Mucosa of descending colon (tissue), 3 donors: ENCODE measurements at places on chromosomes 1 and 21. TPM values are rescaled to one million over a fixed set of nuclear protein-coding genes. Genes with fewer than 3 reads are reported as not detected.

DNA sequence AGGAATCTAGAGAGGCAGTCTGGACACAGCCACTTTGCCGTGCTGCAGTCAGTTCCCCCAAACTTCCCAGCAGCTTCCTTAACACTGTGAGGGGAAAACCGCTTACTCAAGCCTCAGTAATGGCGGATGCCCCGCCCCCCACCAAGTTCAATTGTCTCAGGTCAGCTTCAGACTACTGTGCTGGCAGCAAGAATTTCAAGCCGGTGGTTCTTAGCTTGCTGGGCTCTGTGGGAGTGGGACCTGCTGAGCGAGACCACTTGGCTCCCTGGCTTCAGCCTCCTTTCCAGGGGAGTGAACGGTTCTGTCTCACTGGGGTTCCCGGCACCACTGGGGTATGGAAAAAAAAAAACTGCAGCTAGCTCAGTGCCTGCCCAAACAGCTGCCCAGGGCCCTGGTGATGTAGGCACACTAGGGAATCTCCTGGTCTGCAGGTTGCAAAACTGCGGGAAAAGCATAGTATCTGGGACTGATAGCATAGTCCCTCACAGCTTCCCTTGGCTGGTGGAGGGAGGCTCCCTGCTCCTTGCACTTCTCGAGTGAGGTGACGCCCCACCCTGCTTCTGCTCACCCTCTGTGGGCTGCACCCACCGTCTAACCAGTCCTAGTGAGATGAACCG lies 23.7 kb upstream of the HFM1 start:
- no peak for DNase-seq

GRCh38 chr1:109653306-109653705 lies 2.6 kb upstream of the GSTM4 start:
- DNase-seq: no peak

CYP4A22 gene
- total RNA-seq: not detected

DNA sequence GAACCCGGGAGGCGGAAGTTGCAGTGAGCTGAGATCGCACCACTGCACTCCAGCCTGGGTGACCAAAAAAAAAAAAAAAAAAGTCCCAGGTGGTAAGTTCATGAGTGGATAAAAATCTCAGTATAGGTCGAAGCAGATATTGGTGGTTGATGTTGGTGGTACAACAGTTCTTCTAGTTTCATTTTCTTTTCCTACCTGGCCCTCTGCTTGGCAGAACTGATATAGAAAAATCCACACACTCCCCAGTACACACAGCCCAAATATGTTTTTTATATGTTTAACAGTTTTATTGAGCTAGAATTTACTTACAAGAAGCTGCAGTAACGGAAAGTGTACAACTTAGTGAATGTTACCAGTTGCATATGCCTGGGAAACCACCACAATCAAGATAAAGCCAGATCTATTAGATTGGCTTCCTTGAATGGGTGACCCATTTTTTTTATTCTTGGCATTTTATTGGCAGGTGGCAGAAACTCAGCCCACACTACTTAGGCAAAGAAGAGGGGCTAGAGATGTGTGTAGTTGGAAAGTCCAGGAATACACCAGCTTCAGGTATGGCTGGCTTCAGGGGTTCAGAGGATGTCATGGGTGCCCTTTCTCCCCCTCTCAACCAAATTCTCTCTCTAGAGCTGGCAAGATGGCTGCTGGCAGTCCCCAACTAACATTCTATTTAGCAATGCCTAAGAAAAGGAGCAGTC lies 118.3 kb upstream of the SLC25A33 start:
- DNase-seq: no peak

DNA sequence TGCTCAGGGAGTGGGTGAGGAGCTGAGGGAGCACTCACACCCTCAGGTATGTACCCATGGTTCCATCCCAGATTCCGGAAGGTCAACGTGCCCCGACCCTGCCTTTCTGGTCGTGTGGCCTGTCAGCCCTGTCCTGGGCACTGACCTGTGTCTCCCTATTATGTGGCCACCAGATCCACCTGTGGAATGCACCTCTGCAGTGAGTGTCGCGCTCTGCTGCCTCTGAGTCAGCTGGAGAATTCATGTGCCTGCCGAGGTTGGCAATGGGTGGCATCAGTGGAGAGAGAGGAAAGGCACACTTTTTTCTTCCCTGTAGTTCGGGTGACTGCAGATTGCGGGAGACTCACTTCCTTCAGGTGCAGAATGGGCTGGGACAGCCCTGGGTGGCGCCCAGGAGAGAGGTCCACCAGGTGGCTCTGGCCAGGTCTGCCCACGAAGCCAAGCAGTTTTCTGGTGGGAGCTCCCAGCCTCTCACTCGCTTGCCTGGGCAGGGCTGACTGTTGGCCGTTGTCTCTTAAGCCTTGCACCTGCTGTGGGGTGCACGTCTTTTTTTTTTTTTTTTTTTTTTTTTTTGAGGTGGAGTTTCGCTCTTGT lies 176.1 kb upstream of the TMEM51 start:
- no peak for DNase-seq

MATN1 gene
- not detected for total RNA-seq

S100A14 gene
- 122 TPM for total RNA-seq

DNA sequence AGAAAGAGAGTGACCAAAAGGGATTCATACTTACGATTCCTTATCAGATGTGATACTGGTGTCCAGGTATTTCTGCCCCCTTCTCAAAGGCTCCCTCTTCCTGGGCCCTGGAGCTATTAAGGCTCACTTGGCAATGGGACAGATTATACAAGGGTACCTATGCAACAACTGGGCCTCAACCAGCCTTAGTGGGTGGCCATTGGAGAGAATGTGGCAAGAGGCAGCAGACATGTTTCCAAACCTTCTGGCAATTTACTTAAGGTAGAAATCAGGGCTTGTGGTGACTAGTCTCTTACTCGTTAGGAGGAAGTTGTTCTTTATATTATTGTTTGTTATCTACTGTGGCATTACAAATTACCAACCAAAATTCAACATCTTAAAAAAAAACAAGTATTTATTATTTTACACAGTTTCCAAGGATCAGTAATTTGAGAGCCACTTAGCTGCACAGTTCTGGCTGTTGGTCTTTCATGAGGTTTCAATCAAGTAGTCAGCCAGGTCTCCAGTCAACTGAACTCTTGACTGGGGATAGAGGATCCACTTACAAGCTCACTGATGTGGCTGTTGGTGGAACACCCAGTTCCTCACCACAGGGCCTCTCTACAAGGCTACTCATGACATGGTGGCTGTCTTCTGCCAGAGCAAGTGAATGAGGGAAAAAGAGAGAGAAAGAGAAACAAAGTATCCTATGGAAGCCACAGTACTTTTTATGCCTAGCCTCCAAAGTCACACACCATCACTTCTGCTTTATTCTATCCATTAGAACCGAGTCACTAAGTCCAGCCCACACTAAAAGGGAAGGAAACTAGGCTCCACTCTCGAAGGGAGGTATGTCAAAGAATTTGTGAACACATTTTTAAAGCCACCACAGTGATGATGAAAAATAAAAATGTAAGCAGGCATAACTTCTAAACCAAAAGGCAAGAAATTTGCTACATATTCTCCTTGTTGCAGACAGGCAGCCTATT lies 10.7 kb downstream of the ZNF648 start:
- no peak for DNase-seq

GRCh38 chr1:108732398-108732797 lies 14.1 kb upstream of the STXBP3 start:
- no peak for DNase-seq

DNA sequence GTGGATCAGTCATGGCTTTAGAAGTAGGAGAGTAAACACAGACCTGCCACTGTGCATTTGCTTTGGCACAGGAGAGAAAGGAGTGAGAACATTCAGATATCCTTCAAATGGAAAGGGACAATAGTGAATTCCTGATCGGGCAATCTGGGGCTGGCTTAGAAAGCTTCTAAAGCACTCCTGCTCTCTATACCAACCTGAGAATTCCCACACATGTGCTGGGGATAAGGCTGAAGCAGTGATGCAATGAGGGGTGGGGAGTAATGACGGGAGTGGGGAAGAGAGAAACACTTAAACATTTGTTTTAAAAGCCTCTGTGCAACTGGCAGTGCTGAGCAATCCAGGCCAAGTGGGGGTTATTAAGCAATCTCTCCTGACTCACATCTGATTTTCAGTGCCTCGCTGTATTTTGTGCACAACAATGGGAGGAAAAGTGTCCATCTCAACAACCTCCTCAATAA lies 108.8 kb downstream of the KIAA0319L start:
- no peak for DNase-seq

GRCh38 chr1:65687428-65688214 lies 105.1 kb upstream of the PDE4B start:
- peak; percentile 95 for DNase-seq

ELF3 gene
- 1,105 TPM for total RNA-seq

DNA sequence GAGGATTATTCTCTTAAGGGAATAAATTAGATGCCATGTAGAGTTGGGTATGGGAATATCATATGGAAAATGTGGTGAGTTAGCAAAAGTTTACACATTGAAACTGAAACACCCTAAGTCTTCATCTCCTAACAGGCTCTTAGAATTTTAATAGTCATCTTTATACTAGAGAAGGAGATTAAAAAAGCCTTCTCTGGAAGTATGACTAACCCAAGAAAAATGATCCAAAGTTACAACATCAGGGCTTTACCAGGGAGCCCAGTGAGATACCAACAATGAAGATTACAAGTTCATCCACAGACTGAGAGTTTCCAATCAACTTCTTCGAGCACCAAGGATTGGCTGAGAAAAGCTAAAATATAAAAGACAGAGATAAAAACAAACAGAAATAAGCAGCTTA lies 70.0 kb upstream of the KIAA0040 start:
- no peak for DNase-seq

GRCh38 chr1:161013488-161014230 lies 7.3 kb downstream of the F11R start:
- peak; percentile 94 for DNase-seq

- DNase-seq: no peak
Measured at GRCh38 chr1:244957525-244957924, 93.2 kb upstream of the HNRNPU start.

DNA sequence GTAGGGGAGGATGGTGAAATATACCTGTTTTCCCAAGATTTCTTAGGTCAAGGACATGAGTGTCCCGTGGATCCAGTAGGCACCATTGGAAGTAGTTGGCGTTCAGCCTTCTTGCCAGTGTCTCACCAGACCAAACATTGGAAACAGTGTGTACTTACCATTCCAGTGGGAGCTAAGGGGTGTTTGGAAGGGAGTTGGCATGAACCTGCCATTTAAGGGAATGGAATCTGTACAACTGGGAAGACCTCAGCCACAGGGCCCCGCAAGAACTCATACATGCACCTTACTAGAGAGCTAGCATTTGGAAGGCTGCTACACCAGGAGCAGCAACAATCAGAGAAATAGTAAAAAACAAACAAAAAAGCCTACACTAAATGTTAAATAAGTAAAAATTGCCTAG lies 12.7 kb downstream of the ATP5PF start:
- no peak for DNase-seq

GRCh38 chr1:21293537-21294265 lies 3.4 kb upstream of the ECE1 start:
- peak; percentile 32 for DNase-seq

GRCh38 chr21:41576013-41576615 lies 68.2 kb upstream of the TMPRSS2 start:
- DNase-seq: no peak

DNA sequence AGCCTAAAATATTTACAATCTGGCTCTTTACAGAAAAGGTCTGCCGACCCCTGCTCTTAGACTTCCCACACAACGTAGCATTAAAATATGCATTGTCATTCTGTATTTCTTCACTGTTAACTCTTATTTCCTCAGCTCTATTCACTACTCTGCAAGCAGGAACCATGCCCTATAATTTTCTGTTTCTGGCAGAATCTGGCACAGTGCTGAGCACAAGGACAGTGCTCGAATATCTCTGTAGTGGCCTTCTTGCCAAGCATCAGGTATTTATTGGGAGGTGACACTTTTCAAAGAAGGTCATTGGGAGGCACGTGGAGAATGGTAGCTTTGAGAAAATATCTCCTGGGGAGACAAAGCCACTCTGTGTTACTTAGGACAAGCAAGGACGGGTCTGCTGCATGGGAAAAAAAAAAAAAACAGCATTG lies 77.9 kb downstream of the PSMG1 start:
- no peak for DNase-seq

LCE1D gene
- not detected for total RNA-seq

GRCh38 chr21:41479686-41480085 lies 28.3 kb downstream of the TMPRSS2 start:
- DNase-seq: no peak

TRPM2 gene
- total RNA-seq: 1.5 TPM

RNF187 gene
- total RNA-seq: 68.4 TPM
